Spinal cord (tissue), 10 donors: ENCODE measurements at places on chromosomes 11 and 22.

DNA sequence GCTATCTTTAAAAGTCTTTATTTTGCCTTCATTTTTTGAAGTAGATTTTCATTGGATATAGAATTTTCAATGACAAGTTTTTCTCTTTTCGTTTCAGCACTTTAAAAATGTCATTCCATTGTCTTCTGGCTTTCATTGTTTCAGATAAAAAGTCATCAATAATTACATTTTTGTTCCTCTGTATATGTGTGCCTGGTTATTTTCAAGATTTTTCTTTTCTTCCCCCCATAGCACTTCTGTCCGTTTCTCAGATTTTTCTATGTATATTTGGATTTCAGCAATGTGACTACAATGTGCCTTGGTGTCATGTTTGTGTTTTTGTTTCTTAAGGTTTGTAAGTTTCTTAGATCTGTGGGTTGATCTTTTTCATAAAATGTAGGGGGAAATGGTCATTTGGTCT lies 66.3 kb upstream of the HSD17B12 start:
- DNase-seq, result no peak

- no peak for DNase-seq
Measured at GRCh38 chr22:36818010-36818642, 1.3 kb upstream of the PVALB start.

- DNase-seq, result no peak
Measured at GRCh38 chr22:21055880-21056319, 10.2 kb downstream of the LRRC74B start.

GRCh38 chr11:94303966-94304958 lies at the start of gene IZUMO1R:
IZUMO1R (plus strand) TSS chr11:94304580; CDS start chr11:94305637, 1,057 bp downstream.
- no peak for DNase-seq

- DNase-seq, result no peak
Measured at GRCh38 chr11:109864151-109864661, 229.0 kb upstream of the ZC3H12C start.

DNA sequence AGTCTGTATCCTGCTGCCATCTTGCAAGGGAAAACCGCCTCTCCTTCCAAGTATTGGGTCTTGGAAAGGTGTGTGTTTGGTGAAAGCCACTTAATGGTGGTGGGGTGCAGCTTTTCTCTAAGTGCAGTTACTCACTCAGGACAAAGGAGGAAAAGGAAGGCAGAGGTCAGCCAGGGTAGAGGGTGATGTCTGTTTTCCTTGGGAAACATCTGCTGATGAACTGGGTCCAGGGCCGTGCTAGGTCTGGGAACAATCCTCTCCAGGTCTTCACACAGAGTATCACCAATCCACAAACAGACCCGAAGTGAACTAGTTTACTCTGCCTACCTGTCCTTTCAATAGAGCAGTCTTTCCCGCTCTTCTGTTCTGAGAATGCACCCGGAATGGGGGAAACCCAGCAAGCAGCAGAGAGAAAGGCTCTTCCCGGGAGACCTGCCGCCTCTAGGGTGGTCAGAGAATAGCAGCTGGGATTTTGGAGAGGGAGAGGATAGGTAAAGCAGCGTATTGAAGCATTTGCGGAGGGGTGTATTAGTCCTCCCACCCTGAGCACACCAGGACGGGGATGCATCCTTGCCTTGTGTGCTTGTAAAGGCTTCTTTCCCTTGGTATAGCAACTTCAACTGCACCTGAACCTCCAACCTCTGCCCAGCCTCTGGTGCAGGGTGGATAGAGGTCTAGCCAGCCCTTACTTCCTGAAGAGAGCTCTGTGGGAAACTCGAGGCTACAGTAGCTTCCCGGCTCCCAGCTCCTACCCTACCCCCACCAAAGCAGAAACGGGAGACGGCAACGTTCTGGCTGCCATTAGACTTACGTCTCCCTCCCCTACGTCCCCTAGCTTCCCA lies 20.7 kb downstream of the LHFPL7 start:
- no peak for DNase-seq
